ENCODE measurements at places on chromosomes 5 and 9.

DNA sequence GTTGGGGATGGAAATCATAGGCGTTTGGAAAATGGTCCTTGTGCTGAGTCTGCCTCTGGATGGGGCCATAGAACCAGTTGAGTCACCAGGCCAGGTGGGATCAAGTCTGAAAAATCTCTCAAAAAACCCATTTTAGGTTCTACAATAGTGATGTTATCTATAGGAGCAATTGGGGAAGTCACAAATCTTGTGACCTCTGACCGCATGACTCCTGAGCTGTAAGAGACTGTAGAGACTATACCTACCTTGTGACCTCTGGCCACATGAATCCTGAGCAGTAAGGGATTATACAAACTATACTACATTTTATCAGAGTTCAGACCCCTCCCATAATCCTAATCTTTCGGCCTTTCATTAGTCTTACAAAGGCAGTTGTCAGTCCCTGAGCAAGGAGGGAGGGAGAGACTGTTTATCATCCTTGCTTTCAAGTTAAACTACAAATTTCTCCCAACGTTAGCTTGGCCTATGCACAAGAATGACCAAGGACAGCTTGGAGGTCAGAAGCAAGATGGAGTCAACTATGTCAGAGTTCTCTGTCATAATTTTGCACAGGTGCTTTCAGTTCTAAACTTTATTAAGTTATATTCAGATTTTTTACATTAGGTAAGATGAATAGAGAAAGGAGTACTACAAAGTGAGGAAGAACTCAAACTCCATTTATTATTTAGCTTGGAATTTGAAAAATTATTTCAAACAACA is 11.5 kb upstream of the JMY start:
- no peak for DNase-seq

DNA sequence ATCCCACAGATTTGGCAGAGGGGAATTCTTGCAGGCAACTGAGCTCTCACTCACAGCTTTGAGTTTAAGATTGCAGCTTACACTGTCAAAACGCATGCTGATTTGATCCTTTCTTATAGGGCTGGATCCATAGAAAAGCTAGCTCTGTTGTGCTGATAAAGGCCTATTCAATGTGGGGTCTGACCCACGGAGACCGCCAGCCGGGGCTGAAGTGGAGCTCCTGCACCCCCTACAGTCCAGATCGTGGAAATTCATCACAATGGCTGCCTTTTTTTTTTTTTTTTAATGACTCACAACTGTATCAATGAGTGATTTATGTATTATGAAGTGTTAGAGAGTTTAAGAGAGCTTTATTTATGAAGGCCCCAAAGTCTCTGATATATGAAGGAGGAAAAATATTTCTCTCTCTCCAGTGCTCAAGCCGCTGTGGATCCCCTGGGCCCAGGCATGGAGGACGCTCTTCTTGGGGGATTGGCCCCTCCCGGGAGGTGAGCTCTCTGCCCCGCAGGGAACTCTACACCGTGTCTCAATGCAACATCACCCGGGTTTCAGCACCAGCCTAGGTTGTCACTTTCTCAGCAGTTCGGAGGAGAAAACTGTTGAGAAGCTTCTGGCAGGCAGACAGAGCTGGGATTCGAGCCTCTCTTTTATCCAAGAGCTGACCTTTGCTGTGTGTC is 700.2 kb downstream of the IRX1 start:
- DNase-seq, result no peak

- DNase-seq, result no peak
Measured at GRCh38 chr9:93517331-93517730, 59.1 kb upstream of the PHF2 start.

DNA sequence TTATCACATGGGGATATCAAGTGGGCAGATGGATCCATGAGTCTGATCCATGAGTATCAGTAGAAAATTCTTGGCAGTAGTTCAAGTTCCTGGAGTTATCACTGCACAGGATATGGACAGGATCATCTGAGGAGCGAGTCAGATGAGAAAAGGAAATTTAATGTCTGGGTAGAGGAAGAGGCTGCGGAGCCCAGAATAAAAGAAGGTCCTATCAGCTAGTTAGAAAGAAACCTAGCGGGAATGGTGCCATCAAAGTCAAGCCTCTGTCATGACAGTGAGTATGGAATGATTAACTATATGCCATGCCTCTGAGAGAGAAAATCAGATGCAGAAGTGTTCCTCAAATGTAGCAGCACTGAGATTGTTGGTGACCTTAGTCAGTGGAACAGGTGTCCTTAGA is 248.1 kb downstream of the PIK3R1 start:
- no peak for DNase-seq

DNA sequence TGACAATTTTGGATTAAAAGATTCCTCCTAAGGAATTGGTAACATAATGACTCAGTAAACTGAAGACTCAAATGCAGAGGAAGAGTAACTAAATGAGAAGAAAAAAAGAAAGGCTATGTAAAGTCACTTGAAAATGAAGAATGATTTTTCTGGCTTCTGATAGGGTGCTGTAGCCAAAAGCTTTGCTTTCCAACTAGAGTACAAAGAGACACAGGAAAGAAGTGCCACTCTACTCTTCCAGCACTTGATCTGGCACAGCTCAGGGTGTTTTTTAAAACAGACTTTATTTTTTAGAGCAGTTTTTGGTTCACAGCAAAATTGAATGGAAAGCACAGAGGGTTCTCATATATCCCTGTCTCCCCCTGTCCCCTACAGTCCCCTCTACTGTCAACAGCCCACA is 122.5 kb downstream of the LMNB1 start:
- DNase-seq, result no peak

- no peak for DNase-seq
Measured at GRCh38 chr9:93037476-93037971, 21.0 kb upstream of the SUSD3 start.

GRCh38 chr5:89067362-89067761 is 184.4 kb upstream of the MEF2C start:
- no peak for DNase-seq

DNA sequence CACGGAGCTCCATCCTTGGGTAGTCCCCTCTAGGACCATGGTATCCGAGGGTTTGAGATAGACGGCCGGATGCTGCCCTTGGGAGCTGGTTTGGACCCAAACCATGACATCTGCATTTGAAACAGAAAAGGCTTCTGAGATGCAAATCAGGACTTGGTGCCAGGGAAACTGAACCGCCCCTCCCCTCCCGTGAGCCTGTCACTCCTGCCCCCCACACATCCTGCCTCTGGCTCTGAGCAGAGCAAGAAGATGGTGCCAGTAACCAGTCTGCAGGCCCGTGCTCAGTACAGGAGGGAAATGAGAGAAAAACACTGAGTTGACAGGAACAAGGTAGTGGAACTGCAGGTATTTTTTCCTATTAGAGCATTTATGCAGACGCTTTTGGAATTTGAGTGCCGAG is 18.6 kb downstream of the ARPC5L start:
- DNase-seq, result no peak

GRCh38 chr9:78848061-78848460 is 551.1 kb downstream of the PSAT1 start:
- no peak for DNase-seq

- no peak for DNase-seq
Measured at GRCh38 chr5:72518001-72518683, 10.9 kb upstream of the ZNF366 start.

DNA sequence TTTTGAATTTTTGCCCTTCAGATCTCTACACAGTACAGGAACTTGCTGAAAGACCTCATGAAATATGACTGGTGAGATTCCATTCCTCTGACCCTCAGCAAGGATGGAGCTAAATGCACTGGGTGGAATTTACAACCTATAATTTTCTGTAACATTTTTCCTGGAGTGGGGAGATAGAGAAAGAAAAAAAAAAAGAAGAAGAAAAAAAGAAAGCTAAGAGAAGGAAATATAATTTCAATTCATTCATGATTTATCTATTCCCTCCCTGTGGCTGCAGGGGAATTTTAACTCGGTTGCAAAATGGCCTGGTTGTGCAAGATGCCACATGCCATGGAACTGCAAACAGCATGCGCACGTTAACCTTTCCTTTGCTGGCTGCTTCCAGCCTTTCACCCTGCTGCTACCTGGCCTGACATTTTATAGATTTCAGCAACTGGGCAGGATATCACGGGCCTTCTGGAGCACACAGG is 155.4 kb downstream of the FSTL4 start:
- no peak for DNase-seq

- peak; percentile 23 for DNase-seq
Measured at GRCh38 chr9:83754383-83754977, 46.7 kb upstream of the UBQLN1 start.

- no peak for DNase-seq
Measured at GRCh38 chr5:96649251-96649662, 12.9 kb upstream of the CAST start.

- no peak for DNase-seq
Measured at GRCh38 chr9:35769763-35770162, 15.7 kb upstream of the MSMP start.

- DNase-seq, result no peak
Measured at GRCh38 chr5:11346336-11346735, 557.9 kb downstream of the CTNND2 start.

DNA sequence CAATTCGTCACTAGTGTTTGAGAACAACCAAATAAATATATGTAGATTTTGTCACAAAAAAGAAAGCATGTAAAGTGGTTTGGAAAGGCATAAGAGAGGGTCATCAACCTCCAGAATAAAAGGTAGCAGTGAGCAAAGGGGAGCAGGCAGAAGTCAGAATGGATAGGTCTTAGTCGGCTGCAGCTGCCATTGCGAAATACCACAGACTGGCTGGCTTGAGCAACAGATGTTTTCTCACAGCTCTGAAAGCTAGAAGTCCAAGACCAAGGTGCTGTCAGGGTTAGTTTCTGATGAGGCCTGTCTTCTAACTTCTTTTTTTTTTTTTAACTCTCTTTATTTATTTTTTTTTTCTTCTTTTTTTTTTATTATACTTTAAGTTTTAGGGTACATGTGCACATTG is 208.1 kb upstream of the PIK3R1 start:
- DNase-seq, result no peak

GRCh38 chr9:95381221-95381620 is 63.7 kb upstream of the FANCC start:
- no peak for DNase-seq

DNA sequence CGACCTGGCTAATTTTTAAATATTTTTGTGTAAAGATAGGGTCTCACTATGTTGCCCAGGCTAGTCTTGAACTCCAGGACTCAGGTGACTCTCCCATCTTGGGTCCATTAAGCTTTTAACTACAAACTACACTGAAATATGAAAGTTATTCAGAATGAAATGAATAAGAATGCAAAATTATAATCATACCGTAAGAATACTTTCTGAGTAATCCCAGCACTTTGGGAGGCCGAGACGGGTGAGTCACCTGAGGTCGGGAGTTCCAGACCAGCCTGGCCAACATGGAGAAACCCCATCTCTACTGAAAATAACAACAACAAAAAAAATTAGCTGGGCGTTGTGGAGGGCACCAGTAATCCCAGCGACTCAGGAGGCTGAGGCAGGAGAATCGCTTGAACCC is 1.1 kb upstream of the ORM1 start:
- DNase-seq, result peak; percentile 58

DNA sequence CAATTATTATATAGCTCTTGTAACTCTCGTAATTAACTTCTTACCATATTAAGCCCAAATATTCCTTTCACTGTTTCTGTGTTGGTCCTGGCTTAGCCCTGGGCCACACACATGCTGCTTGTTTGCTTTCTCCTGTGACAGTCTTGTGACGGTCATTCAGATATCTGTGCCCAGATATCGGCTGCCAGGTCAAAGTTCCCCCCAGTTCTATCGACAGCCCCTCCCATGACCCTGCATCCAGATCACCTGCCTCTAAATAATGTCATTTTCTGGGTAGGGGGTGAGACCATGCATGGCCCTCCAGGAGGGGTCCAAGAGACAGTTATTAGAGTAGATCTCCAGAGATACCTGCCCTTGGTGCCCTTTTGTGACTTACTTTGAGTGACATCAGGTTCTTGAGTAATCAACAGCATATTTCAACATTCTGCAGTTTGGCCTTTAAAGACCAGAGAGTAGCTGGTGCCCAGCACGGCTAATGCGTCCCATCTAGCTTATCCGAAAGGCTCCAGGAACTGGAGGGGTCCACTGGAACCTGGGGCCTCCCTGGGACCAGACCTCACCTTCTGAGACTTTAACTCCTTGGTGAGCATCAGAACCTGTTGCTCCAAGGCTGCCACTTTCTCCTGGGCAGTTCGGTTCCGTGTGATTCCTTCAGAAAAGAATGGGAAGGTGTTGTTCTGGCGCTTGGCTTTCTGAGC is 26.9 kb downstream of the TBC1D2 start:
- DNase-seq, result no peak

DNA sequence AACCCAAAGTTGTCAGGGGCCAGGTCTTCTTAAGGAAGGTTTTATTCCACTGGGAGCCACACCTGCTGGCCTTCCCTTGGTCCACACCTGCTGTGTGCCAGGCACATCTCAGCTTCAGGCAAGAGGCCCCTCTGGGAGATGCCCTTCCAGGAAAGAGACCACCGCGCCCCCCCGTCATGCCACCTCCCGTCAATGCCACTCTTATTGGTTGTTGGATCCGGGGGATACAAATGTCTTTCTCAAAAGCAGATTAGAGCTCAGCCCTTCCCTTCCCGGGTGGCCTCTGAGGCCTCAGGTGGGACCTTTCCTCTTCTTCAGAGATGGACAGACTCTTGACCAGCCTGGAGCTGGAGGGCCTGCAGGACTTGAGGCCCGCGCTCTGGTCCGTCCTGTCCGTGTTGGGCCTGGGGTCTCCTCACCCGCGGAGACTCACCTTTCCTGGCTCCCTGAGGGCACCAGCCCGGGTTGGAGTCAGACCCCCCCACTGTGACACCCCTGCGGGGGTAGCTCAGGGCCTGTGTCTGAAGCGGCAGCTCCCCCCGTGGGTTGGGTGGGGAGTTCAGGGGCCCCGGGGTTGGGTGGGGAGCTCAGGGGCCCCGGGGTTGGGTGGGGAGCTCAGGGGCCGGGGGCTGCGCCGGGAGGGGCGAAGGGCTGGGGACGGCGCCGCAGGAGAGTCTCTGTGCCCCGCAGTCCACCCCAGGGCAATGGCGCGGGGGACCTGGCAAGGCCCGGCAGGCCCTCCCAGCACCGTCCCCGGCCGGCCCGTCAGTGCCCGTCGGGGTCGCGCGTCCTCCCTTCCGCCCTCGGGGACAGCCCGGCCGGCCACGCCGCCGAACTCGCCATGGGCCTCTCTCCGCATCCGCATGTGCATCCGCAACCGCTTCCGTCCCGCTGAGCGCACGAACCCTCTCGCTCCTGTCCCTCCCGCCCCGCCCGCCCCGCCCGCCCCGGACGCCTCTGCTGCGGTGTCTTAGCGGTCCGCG is 3.7 kb upstream of the SLC9A3 start:
- peak; percentile 19 for DNase-seq

- DNase-seq, result no peak
Measured at GRCh38 chr5:106086352-106086751, 1584.4 kb downstream of the EFNA5 start.

- DNase-seq, result peak; percentile 4
Measured at GRCh38 chr9:107548298-107549142, 59.0 kb upstream of the KLF4 start.

All from activated CD4-positive, alpha-beta T cell treated with anti-CD3 and anti-CD28 coated beads, Interleukin-2, Interleukin-4, amounts not matched to agents 100 ng/mL and 50 ng/mL, durations not matched to agents 16 hours and 8 hours (primary cell).